SJSA1 (cell line): ENCODE measurements at places on chromosomes 2 and 18. TPM values are rescaled to one million over a fixed set of nuclear protein-coding genes. Genes with fewer than 3 reads are reported as not detected.
A peak's percentile ranks its signal among the peaks of the same experiment; 100 is the strongest.

The IWS1 gene
- 73.7 and 127 TPM in 2 replicates for total RNA-seq

The SERPINB8 gene
- 27.2 and 28.6 TPM in 2 replicates for total RNA-seq

The MAL gene
- total RNA-seq = not detected in 2 replicates

The DSG4 gene
- total RNA-seq = not detected in 2 replicates

The VWA3B gene
- not detected in 2 replicates for total RNA-seq

The CCT4 gene
- 247 and 253 TPM in 2 replicates for total RNA-seq

The L3MBTL4 gene
- 6.8 and 10.6 TPM in 2 replicates for total RNA-seq

- no peak for DNase-seq
Measured at GRCh38 chr2:190763901-190764514, 115.1 kb downstream of the NAB1 start.

GRCh38 chr2:185132501-185133041, 534.2 kb downstream of the ZNF804A start:
- no peak for DNase-seq

GRCh38 chr18:62242955-62243354, 55.9 kb downstream of the RELCH start:
- no peak for DNase-seq

DNA sequence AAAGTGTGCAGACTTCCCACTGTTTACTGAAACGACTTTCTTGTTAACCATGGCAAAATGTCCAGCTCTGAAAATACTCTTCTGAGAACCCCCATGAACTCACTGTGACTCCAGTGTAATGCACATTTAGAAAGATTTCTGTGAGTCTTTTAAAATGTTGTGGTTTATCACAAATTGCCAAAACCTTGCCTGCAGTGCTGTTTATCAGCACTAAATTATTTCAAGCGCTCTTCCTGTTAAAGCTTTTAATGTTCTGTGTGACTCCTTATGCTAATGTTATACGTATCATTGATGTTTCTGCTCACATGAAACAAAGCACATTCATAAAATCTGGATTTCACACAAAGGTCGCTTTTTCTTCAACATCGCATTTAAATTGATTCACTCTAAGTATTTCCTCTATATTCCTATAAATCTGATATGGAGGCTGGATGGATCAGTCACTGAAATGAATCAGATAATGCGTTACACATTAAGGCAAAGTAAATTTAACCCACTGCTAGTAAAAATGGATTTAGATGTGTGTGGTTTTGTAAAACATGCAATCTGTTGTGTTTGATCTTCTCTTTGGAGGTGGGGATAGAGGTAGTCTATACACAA, 521.2 kb downstream of the NYAP2 start:
- DNase-seq = no peak

GRCh38 chr18:74623047-74623816, 25.6 kb downstream of the ZNF407 start:
- no peak for DNase-seq

GRCh38 chr2:195337597-195337996, 319.4 kb upstream of the SLC39A10 start:
- DNase-seq = no peak

DNA sequence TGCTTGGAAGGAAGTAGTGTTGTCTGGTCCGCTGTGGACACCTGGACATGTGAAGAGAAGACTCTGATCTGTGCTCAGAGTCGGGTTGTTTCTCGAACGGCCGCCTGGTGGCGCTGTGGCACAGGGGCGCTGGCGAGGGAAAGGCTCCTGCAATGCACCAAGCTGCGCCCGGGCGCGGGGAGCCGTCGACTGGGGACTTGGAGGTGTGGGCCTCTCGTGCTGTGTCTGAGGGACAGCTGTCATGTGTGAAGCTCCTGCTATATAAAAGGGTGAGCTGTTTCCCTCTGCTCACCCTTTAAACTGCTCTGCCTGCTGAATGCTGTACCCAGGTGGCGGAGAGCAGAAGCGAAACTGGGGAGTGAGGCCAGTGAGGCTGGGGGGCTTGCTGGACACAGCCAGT, 44.0 kb downstream of the GNAL start:
- DNase-seq = peak; percentile 67

DNA sequence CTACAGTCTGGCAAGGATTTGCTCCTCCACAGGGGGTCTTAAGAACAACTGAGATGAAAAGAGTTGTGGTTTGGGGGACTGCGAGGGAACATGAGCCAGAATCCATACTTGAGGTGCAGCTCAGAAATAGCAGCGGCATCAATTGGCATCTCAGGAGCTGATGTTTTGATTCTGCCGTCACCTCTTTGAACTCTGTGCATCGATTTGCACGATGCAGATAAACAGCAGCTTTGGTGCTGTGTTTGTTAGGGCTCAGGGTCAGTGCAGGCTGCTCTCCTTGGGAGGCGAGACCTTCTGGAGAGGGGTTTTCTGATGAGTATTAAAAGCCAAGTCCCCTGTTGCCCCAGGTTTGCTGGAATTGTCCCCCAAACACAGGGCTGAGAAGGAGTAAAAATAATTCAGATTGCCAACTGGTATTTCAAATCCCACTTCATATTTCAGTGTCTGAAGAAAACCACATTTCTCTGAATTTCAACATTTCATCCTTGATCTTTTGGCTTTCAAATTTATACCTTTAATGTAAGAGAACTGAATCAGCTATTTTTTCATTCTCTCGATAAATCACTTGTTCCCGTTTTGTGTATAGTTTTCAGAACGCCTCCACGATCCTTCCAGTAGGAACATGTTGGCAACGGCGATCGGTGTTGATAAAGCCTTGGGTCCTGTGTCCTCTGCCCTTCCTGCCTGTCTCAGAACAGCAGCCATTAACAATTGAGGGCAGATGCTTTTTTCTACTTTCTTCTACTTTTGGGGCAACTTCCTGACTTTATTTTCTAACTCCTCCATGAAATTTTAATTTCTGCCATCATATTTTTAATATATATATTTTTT, 65.0 kb downstream of the RAB31 start:
- DNase-seq = no peak

DNA sequence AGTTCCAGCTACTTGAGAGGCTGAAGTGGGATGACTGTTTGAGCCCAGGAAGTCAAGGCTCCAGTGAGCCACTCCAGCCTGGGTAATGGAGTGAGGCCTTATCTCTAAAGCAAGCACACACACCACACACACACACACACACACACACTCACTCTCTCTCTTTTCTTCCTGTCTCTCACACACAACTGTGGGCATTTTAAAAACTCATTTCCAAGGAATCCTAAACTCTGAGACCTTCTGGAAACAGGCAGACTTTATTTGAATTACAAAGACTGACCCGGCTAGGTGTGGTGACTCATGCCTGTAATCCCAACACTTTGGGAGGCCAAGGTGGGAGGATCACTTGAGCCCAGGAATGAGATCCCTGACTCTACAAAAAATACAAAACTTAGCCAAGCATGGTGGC, 21.3 kb downstream of the WDSUB1 start:
- DNase-seq = no peak

DNA sequence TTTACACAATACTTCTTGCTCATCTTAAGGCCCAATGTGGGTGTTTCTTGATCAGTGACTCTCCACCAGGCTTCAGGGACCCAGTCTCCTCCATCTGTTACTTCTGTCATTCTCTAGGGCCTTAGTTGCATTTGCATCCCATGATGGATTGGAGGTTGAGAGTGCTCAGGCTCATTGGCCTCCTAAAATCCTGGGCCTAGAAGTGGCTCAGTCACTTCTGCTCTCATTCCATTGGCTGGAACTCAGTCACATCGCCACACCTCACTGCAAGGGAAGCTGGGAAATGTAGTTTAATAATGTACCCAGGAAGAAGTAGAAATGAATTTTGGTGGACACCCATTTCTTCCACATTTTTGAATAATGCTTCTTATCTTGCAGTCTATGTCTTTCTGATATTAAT, 223.5 kb downstream of the HRH4 start:
- DNase-seq = no peak

- DNase-seq = no peak
Measured at GRCh38 chr2:190507135-190507534, 27.4 kb downstream of the NEMP2 start.

- DNase-seq = no peak
Measured at GRCh38 chr2:204473224-204473623, 72.1 kb upstream of the PARD3B start.

- no peak for DNase-seq
Measured at GRCh38 chr2:12167525-12168317, 421.3 kb downstream of the LPIN1 start.

DNA sequence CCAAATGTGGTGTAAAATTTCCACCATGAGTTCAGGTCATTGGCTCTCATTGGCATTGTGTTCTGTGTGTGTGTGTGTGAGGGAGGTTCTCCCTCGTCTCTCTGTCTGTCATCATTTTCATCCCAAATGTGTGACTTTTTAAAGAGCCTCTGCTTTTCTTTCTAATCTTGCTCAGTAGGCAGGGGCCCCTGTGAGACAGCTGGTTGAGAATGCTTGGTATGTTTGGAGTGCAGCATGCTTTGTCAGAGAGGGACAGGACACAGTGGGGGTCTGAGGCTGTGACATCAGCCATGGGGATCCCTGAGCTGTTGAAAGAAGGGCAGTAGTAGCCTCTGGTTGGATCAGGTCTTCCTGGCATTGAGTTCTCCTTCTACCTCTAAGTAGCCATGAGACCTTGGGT, 10.6 kb downstream of the PTPRM start:
- DNase-seq = peak; percentile 90

DNA sequence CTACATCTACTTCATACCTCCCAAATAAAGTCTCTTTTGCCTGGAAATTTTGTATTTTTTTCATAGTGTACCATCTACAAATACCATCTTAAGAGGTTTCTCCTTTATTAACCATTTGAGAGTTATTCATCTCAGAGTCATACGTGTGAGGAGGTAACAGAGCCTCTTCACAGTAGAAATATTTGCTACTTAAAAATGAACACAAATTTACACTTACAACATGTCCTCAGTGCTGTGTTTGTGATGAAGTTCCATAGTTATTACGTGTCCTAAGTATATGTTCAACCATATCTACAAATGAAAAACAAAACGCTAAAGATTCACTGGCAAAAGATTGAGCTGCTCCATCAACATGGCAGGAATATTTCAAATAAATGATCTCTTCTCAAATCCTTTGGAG, 48.5 kb upstream of the HNRNPA3 start:
- DNase-seq = no peak

GRCh38 chr2:32472605-32473004, 115.8 kb downstream of the BIRC6 start:
- no peak for DNase-seq
